Astrocyte of the hippocampus (primary cell): ENCODE measurements at places on chromosomes 13 and 19.

GRCh38 chr19:48390188-48391099, 907 bp downstream of the KDELR1 start:
- DNase-seq = peak; percentile 89

GRCh38 chr13:71546881-71547280, 320.1 kb downstream of the DACH1 start:
- no peak for DNase-seq

- peak; percentile 31 for DNase-seq
Measured at GRCh38 chr13:31184981-31185645, 14.7 kb upstream of the B3GLCT start.

DNA sequence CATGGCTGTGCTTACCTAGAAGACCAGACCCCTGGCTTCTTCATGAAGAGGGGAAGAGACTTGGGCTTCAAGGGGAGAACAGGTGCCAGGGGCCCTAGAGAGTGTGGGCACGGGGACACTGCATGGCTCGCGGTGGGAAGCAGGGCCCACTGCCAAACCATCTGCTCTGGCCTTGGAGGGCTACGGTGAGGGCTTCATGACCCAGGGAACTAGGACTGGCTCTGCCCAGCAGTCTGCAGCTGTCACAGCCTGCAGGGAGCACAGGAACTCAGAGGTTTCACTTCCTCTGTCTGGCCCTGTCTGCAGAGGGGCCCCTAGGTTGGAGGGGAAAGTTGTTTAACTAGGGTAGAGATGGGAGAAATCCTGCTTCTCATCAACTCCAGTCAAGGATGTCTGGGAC, 4.3 kb downstream of the ERCC1 start:
- no peak for DNase-seq

DNA sequence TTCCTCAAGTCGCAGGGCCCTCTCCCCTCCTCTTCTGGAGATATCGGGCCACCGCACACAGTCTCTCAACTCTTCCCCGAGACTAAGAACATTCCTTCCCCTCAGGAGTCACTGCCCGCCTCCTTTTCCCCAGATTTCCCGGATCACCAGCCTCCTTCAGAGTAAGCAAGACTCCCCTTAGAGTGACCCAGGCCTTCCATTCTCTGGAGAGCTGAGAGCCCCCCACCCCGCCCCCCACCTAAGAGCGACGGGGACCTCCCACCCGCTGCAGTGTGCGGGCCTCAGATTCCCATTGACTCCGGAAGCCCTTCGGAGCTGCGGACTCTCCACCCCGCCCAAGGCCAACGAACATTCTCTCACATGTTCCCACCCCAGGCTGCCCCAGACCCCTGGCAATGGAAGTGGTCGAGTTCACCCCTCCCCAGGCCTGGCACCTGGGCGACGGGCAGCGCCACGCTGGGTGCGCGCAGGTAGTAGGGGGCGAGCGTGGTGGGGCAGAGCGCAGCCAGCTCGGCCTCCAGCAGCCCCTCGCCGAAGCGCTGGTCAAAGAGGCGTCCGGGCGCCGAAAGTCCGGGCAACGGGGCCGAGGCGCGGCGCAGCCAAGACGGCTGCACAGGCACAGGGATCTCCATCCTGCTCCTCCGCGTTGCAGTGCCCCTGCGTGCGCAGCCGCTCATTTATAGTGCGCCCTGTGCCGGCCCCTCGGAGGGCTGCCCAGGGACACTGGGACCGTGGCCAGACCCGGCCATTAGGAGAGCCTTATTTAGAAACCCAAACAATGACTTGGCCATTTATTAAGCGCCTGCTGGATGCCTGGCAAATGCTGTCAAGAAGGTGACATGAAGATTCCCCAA, at the start of gene HSPB6:
TSS of gene HSPB6 (minus strand) at position 653 of the 854 bp plus-strand sequence. CDS start at position 632, 21 bp downstream.
- peak; percentile 81 for DNase-seq

- DNase-seq = peak; percentile 4
Measured at GRCh38 chr13:25292301-25292700, 5.0 kb upstream of the MTMR6 start.

DNA sequence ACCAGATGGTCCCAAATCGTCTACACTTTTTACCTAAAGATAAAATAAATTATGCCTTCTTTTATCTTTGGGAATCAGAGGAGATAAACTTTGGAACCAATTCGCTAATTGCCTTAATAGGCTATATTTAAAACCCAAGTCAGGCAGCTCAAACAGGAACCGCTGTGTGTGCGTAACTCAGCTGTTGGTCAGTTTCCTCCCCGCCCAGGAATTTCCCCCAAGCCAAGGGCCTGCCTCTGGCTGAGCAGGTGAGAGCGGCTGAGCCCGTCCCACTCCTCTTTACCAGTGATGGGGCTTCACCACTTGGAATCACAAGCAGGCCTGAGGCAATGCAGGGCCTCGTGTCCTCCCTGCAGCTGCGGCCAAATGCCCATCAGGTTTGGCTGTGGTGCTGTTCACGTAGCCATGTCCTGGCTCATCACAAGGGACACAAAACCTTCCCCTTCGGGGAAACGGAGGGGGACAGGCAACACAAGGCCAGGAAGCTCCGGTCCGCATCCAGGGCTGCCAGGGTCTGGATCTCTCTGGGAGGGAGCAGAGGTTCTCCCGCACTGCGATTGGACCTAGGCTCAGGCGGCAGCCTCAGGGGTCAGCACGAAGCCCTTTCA, 503 bp upstream of the SLC7A9 start:
- DNase-seq = no peak

DNA sequence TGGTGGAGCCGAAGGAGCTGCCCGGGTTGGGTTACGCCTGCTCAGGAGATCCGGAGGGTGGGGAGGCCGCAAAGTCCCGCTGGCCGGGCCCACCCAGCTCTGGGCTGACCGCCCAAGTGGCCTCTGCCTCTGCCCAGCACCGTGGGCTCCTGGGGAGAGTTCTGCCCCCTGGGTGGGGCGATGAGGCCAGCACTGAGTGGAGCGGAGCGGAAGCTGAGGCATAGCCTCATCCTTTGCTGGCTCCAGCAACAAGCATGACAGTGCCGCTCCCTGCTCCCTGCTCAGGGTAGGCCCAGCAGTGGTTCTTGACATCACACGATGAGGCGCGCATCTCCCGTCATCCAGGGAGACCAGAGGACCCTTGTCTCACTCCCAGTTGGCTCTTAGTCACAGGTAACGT, 22.5 kb downstream of the CCDC8 start:
- no peak for DNase-seq

GRCh38 chr13:100388923-100389322, 199.7 kb downstream of the GGACT start:
- DNase-seq = no peak

DNA sequence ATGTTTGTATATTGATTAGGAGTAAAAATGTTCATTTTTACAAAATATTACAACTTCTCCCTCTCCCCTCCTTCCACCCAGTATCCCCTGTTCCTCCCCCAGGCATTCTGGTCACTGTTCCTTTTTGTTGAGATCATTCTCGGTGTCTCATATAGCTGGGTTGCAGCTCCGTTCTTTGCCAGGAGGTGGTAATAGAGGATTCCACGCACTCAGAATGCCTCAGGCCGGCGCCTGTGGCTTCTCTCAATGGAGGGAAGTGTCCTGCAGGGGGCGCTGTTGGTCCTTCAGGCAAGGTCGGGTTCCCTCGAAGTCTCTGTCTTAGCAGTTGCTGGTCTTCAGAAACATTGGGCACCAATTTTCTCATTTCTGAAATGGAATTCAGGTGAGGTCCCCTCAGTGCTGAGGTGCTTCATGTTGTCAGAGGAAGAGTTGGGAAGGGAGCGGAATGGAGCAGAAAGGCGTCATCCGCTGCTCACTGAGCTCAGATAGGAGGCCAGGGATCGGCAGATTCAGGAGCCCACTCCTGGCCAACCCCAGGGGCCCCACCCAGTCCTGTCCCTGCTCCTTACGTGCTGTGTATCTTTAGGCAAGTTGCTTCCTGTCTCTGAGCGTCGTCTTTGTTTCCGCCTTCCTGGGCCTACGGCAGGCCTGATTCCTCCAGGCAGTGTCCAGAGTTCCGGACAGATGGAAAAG, 10.3 kb upstream of the GARIN5A start:
- DNase-seq = peak; percentile 47

GRCh38 chr13:78881751-78882150, 222.8 kb upstream of the OBI1 start:
- DNase-seq = peak; percentile 0

DNA sequence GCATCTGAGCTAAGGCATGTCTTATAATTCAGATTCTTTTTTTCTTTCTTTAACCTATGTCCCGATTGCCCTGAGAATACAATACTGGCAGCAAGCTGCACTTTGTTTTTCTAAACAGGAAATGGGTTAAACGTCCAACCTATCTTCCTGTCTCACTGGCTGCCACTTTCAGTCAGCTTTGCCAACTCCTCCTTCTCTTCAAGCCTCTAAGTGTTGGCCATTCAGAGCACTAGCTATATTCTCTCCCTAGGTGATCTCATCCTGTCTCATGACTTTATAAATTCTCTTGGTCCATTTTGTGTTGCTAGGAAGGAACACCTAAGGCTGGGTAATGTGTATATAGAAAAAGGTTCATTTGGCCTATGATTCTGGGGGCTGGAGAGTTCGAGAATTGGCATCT, 109.5 kb upstream of the TSC22D1 start:
- DNase-seq = no peak

DNA sequence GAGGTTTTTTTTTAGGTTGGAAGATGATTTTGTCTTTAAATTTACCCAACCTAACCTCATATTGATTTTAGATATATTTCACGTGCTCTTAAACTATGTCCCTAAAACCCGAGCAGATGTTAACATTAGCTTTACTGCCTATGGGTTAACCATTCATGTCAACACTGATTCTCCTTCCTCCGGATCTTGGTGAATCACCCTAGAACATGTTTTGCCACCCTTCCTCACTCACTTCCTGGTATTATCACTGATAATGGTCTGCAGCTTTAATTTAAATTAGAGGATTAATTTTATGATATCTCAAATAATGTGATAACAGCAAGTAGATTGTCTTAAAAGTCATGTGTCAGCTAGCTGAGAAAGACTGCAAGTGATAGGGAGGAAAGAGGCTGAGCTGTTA, 31.9 kb downstream of the HTR2A start:
- no peak for DNase-seq

DNA sequence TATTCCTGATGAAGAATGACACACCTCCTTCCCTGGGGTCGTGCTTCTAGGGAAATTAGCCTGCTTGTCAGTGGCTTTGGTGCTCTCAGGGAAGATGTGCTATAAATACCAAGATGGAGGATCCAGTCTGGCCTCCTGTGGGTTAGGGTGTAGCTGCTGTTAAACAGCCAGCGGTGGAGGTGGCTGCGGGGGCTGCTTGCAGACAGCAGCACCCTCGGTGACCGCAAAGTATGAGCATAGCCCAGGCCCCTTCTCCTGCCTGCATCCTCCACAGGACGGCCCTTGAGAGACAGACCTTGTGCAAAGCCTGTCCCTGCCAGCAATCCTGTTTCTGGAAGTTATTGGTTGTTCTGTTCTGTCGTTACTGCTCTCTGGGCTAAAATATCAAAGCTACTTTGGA, 11.4 kb downstream of the VSTM2B start:
- no peak for DNase-seq
